ENCODE measurements at places on chromosomes 16 and 17.
A peak's percentile ranks its signal among the peaks of the same experiment; 100 is the strongest.

- no peak for DNase-seq
These were observed 20.9 kb upstream of the PYY start for GRCh38 chr17:43974382-43975266.

DNA sequence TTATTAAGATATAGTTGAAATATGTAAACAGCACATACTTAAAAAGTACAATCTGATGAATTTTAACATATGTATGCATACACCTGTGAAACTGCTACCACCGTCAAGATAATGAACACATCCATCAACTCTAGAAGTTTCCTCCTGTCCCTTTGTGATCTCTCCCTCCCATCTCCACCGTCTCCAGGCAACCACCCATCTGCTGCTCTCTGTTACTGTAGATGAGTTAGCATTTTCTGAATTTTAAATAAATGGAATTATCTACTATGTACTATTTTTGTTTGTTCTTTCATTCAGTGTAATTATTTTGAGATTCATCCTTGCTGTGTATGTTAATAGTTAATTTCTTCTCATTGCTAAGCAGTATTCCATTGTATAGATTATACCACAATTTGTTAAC is 40.2 kb upstream of the SMPD3 start:
- DNase-seq, result no peak

GRCh38 chr16:8943001-8943763 is 20.5 kb downstream of the USP7 start:
- DNase-seq, result no peak

DNA sequence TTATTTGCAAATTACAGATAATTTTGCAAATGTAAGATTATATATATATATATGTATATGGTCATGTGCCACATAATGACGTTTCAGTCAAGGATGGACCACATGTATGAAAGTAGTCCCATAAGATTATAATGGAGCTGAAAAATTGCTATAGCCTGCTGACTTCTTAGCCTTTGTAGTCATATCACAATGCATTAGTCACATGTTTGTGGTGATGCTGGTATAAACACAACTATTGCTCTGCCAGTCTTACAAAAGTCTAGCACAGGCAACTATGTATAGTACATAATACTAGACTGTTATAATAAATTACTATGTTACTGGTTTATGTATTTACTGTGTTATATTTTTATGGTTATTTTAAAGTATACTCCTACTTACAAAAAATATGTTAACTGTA is 444.3 kb downstream of the KCNJ2 start:
- peak; percentile 66 for DNase-seq

DNA sequence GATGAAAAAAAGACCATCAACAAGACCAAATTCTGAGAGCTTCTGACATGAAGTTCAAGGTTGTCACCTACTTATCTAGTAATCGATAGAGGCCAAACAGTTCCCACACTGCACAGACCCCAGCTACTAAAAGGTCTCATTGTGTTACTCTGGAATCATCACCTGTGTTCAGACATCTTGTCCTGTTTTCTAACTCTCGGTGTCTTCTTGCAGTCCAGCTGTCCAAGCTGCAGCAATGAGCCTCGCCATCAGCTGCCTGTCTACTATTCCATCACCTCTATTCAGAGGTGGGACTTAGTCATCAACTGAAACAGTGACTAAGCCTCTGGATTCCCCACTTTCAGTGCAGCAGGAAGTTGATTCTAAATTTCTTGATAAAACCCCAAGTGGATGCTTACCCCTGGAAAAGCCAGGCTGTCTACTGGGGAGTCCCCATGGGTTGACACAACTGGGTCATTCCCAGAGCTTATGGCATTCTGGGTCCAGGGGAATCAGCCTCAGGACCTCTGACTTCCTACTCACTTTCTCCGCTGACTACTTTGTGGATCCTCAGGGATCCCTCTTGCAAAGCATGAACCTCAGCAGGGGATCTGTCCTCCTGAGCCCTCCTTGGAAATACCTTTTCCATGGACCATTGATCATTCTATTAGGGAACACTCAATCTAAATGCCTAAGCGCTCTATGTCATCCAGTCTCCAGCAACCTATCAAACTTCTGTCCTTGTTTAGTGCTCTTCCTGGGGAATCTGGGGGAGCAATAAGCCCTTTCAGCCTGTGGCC is 46.5 kb downstream of the HNF1B start:
- peak; percentile 76 for DNase-seq

DNA sequence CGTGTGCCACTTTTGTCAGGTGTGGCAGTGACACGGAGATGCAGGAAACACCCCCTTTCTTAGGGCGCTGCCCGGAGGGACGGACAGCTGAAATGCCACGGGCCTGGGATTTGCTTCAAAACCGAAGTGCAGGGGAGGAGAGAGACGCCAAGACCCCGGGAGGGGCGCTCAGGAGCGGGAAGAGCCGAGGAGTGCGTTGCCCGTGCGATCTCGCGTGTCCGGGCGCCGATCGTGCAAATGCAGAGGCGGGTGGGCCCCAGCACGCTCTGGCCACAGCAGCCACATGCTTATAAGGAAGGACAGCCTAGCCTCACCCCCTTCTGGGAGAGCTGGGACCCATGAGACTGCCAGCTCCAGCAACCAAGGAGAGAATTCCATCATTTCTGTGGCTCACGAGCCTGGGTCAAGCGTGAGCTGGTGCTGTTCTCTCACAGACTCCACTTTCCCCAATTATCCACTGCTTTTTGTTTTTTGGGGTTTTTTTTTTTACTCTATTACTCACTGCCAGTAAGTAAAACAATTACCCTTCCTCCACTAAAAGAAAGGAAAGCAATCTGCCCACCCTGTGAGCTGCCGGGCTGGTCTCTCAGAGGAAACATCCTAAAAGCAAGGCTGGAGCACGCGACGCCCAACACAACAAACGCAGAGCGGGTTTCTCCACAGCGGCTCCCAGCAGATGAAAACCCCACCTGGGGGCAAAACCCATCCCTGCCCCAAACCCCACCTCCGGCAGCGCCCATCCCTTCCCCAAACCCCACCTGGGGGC is 27.2 kb upstream of the C16orf95 start:
- DNase-seq, result no peak

DNA sequence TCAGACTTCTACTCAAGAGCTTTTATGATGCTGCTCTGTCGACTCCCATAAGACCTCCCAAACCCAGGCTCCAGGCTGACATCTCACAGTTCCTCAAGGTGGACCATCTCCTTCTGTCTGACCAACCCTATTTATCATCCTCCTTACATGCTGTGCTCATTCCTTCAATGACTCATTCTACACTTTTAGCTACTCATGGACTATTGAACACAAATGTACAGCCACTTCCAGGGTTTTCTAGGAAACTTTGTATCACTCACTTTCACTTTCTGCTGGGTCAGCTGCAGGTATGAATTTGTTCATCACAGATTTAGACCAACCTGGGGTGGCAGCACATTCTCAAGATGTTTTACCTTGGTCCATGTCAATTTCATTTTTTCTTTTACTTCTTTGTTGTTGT is 162.4 kb upstream of the FAM20A start:
- peak; percentile 75 for DNase-seq

- DNase-seq, result peak; percentile 77
These were observed 524 bp downstream of the EFTUD2 start for GRCh38 chr17:44898768-44899073.

GRCh38 chr16:57319646-57320045 is 35.2 kb upstream of the PLLP start:
- DNase-seq, result no peak

- peak; percentile 80 for DNase-seq
These were observed 6.4 kb downstream of the C16orf86 start for GRCh38 chr16:67672739-67673662.

GRCh38 chr17:68277807-68278206 is 13.1 kb downstream of the SLC16A6 start:
- DNase-seq, result no peak

- DNase-seq, result peak; percentile 60
These were observed 8.7 kb upstream of the CPD start for GRCh38 chr17:30369995-30370394.

DNA sequence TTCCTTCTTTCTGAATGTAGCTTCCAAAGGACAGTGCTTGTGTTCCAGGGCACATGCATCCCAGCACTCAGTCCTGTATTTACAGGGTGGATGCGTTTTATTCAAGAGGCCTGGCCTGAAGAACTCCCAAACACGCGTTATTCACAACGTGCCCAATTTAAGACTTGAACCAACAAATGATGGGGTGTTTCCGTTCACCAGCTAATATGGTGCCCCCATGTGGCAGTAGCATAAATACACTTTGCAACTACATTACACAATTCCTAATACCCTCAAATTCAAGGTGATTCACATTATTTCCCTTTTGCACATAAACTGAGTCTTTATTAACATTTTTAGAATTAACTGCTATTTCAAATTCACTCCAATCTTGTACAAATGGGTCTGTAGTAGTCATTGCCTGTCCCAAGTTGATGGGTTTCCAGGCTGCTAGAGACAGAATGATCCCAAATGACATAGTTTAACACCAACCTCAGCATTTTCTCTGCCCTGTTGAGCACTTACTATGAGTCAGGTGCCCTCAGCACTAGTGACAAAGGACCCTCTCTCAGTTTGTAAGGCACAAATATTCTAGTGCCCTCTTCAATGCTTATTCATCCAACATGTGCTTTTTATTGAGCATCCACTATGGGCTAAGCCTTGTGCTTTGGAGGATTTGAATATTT is 26.9 kb downstream of the HSD17B2 start:
- peak; percentile 58 for DNase-seq

DNA sequence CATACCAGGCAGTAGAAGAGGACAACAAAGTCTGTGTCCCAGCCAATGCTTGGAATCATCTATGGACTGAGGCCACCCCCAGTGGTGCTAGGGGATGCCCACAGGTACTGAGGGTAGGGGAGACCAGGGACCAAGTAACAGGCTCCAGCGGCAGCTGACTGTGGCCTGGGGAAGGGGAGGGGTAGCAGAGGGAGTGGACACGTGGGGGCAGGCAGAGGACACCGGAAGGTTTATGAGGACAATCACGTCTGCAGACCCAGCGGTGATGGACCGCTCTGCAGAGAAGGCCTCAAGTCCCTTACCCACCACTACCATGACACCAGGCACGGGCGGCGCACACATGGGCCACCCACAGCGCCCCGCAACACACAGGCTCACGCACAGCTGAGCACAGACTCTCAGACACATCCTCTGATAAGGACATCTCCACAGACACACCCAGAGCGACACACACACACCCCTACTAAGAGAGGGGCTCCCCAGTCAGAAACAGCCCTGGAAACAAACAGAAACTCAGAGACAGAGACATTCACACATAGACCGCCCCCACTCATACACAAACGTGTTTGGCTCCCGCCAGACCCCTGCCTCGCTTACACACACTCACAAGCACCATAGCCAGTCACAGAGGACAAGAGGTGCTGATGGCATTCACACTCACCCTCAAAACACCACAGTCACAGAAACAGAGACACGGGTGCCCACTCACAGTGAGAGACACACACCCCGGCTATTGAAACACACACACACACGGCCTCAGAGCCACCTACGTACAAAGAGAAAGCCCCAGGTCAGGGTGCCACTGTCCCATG is 35.8 kb downstream of the SRCIN1 start:
- DNase-seq, result no peak

GRCh38 chr17:27522028-27522635 is 65.9 kb downstream of the KSR1 start:
- no peak for DNase-seq

DNA sequence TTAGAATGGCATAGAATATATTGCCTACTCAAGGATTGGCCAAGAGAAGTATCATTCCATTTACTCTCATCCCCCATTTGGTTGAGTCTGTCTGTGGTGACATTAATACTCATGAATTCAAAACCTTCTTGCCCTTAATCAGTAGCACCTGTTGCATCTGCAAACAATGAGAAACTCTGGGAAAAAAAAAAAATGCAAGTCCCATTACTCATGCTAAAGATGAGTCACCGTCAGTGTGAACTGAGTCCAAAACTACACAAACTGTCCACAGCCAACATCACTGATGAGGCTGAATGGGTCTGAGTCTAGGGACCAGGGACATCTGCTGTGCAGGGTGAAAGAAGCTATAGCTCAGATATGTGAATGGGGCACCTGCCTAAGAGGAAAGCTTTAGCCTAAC is 96.9 kb upstream of the ADAMTS18 start:
- DNase-seq, result peak; percentile 29

- no peak for DNase-seq
These were observed 158.6 kb downstream of the AXIN2 start for GRCh38 chr17:65402513-65403496.

GRCh38 chr16:14608111-14608566 is 21.9 kb downstream of the PARN start:
- DNase-seq, result no peak

- peak; percentile 12 for DNase-seq
These were observed 39.2 kb downstream of the GPATCH8 start for GRCh38 chr17:44464037-44464436.

- no peak for DNase-seq
These were observed 20.0 kb downstream of the MXRA7 start for GRCh38 chr17:76690596-76691280.

DNA sequence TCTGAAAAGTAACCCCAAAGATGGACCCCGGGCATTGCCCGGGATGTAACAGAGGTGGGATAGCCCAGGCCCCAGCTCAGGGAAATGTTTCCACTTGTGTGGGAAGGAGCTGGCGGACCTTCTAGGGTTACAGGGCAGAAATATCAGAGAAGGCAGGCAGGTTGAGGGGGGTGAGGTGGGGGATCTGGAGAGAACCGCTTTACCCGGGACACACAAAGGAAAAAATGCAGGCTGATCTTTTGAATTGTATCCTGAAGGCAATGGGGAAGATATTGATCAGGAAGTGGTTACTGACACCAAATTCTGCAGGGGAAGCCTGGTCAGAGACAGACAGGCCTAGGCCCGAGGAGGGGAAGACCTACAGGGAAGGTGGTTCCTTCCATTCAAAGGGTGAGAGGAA is 3.5 kb downstream of the SLC47A1 start:
- no peak for DNase-seq

DNA sequence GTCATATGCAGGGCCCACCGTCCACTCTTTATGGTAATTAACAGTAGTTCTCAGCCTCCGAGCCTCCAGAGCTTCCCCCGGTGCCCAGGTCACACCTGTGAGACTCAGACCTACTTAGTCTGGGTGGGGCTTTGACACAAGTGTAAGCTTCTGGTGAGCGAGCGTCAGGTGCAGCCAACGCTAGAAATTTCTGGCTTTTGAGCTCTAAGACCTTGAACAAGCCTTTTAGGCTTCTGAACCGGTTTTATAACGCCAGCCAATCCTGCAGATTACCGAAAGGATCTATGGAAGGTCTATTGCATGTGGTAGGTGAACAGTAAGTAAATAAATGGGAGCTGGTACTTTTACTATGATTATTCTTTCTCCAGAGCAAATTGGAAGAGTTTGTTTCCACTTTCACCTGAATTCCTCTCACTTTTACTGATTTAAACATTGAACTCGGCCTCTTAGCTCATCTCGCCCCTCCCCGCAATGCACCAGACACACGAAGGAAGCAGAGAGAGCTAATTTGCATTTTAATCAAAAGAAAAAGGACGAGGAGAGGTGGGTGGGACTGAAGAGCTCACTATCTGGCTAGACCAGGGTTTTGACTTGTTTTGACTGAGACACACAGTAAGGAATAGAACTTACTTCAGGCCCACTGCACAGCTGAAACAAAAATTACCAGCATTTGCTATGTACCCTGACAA is 47.1 kb downstream of the ABAT start:
- DNase-seq, result no peak

GRCh38 chr16:717450-718245 is 2.7 kb downstream of the METRN start:
- DNase-seq, result no peak

Data from ELR (cell line).